Neural progenitor cell (in vitro differentiated cells): ENCODE measurements at places on chromosomes 4 and X.

- peak; percentile 73 for DNase-seq
Observed at GRCh38 chr4:93199492-93199891, 629.1 kb upstream of the ATOH1 start.

GRCh38 chr4:129379429-129379828, 283.5 kb downstream of the C4orf33 start:
- DNase-seq, result no peak

- no peak for DNase-seq
Observed at GRCh38 chrX:72159769-72160168, 21.8 kb upstream of the PIN4 start.

DNA sequence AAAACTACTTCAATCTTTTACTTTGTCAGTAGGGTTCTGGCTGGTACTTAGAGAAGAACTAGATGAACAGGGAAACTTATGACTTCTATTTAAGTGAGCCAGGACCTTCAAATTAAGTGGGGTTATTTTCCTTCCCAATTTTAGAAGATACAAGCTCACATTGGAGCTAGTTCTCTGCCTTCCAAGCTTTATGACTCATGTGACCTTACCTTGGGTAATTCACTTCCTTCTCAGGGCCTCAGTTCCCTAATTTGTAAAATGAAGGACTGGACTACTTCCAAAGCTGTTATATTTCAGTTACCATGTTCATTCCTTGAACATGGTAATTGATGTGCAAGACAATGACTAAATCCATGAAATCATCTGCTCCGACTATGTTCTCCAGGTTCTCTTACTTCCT, 32.0 kb upstream of the DCX start:
- no peak for DNase-seq

DNA sequence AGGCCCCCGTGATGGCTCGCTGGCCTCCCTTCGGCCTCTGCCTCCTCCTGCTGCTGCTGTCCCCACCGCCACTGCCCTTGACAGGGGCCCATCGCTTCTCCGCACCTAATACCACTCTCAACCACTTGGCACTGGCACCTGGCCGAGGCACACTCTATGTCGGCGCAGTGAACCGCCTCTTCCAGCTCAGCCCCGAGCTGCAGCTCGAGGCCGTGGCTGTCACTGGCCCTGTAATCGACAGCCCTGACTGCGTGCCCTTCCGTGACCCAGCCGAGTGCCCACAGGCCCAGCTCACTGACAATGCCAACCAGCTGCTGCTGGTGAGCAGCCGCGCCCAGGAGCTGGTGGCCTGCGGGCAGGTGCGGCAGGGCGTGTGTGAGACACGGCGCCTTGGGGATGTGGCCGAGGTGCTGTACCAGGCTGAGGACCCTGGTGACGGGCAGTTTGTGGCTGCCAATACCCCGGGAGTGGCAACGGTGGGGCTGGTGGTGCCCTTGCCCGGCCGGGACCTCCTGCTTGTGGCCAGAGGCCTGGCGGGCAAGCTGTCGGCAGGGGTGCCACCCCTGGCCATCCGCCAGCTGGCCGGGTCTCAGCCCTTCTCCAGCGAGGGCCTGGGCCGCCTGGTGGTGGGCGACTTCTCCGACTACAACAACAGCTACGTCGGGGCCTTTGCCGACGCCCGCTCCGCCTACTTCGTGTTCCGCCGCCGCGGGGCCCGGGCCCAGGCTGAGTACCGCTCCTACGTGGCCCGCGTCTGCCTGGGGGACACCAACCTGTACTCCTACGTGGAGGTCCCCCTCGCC, 3.0 kb downstream of the PLXNB3 start:
- DNase-seq, result no peak

DNA sequence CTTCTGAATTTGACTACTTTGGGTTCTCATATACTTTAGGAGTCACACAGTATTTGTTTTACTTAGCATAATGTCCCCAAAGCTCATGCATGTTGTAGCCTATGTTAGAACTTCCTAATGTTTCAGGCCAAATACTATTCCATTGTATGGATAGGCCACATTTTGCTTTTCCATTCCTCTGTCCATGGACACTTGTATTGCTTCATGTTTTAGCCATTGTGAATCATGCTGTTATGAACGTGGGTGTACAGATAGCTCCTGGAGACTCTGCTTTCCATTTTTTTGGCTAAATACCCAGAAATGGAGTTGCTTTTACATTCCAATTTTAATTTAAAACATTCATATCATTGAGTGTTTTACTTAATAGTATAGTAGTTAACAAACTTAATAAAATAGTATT, 54.5 kb downstream of the HTT start:
- no peak for DNase-seq

DNA sequence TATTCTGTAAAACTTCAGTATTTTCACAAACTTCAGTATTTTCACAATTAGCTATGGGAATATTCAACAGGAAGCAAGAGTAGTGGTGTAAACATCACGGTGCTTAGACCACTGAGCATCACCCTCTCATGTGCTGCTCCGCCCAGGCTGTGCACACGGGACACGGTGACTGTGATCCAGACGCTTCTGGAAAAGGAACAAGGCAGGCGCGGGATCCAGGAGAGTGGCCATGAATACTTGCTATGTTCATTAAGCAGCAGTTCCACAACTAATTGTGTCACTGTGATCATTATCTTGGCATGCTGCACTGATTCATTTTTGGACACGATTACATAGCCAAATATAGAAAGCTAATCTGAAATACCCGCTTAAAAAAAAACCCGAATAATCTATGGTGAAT, 19.6 kb upstream of the FAT1 start:
- DNase-seq, result no peak

- no peak for DNase-seq
Observed at GRCh38 chrX:95949588-95949987, 735.1 kb upstream of the DIAPH2 start.

GRCh38 chr4:112515198-112516065, 548 bp downstream of the NEUROG2 start:
- peak; percentile 68 for DNase-seq

DNA sequence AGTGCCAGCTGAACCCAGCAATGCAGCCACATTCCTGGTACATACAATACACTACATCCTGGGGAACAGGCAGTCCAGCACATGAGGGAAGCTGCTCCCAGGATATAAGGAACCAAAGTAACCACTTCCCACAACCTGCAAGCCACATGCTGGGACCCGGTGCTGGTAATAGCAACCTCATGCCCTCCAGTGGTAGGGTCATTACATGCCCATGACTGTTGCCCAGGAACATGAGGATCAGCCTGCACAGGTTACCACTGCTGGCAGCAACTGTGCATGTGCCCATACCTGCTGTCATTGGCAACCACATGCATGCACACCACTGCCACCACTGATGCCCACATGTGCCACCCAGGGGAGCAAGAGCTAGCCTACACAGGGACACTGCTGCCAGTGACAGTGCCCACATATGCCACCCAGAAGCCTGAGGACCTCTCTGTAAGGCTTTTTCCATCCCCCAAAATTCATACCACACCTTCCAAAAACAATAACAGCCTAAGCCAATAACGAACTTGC, 1982.5 kb downstream of the ARAP2 start:
- peak; percentile 18 for DNase-seq

- no peak for DNase-seq
Observed at GRCh38 chr4:129369361-129370010, 273.5 kb downstream of the C4orf33 start.

GRCh38 chr4:57122959-57123358, 12.8 kb upstream of the IGFBP7 start:
- DNase-seq, result no peak

DNA sequence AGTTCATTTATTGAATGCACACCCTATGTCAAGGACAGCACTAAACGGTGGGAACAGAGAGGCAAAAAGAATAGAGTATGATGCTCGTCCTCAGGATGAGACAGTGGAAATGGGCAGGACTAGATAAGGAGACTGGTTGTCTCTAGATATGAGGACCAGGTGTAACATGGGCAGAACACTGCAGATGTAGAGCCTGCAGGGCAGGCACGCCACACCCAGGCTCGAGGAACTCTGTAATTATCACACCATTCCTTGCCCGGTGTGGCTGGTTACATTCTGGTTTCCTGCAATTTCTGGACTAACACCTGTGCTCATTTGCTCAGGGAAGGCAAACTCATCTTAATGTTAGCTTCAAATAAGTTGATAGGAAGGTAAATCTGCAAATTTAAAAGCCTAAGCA, 334.4 kb downstream of the DHX15 start:
- DNase-seq, result no peak

GRCh38 chr4:2135083-2135482, 76.0 kb downstream of the NAT8L start:
- no peak for DNase-seq

GRCh38 chr4:75849461-75849860, 52.8 kb downstream of the PPEF2 start:
- peak; percentile 40 for DNase-seq
